ENCODE measurements at places on chromosomes 5 and 9.

GRCh38 chr9:89398621-89399020 is 80.3 kb downstream of the SECISBP2 start:
- no peak for DNase-seq

GRCh38 chr5:124237206-124237695 is 509.2 kb downstream of the ZNF608 start:
- DNase-seq, result no peak

DNA sequence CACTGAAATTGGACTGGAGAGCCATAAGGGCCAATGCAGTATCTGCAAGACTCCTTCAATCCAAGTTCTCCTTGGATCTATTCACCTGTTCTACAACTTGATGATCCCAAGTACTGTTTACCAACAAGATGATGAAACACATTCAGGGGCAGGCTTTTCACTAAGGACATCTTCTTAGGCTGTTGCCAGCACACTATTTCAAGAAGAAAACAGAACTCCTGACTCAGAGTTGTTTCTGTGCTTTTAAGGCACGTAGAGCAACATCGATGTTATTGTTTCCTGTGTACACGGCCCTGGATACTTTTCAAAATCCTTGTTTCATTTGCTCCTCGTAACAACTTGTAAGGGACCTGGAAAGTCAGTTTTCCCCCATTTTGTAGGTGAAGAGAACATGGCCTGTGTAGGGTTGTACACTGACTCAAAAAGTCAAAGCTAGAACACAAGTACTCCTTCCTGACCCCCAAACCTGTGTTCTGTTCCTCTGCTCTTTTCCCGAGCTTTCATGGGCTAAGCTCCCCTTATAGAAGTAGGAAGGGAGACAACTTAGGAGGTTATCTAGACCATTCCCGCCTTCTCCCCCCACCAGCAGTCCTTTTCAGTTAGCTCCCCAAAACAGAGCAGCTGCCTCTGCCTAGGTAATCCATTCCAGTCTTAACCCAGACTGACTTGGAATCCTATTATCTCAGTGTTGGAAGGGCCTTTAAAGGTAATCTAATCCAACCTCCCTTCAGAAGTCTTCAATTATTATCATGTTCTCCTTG is 5.2 kb upstream of the MGAT1 start:
- DNase-seq, result peak; percentile 73

DNA sequence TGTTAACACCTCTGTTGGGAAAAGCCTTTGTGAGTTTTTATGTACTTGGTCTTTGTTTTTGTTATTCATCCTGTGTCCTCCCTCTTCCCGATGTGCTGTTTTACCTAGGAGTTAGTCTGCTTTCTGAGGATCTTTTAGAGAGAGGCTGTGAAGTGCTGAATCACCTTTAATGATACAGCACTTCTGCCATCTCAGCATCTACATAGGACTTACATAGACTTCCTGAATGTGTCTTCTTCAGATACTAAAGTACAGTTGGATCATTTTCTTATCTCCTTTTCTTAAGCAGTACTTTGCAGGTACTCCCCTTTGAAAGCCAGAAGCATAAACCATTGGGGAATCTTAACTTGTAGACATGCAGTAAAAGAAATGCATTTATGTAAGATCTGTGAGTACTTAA is 31.5 kb downstream of the OTULIN start:
- peak; percentile 41 for DNase-seq

DNA sequence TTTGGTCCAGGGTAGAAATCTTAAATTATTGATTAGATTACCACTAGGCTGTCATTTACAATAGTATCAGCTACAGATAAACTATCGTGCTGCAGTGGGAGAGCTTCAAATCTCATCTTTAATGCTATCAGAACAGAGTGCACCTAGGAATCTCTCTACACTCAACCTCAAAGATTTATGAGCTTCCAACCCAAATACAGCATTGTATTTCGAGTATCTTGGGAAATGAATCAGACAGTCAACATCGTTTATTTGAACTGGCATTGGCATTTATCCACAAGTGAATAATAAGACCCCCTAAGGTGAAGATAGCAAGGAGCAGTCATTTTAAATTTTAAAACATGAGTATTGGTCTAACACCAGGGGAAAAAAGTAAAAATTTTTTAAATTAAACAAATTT is 1203.2 kb downstream of the CDH12 start:
- no peak for DNase-seq

DNA sequence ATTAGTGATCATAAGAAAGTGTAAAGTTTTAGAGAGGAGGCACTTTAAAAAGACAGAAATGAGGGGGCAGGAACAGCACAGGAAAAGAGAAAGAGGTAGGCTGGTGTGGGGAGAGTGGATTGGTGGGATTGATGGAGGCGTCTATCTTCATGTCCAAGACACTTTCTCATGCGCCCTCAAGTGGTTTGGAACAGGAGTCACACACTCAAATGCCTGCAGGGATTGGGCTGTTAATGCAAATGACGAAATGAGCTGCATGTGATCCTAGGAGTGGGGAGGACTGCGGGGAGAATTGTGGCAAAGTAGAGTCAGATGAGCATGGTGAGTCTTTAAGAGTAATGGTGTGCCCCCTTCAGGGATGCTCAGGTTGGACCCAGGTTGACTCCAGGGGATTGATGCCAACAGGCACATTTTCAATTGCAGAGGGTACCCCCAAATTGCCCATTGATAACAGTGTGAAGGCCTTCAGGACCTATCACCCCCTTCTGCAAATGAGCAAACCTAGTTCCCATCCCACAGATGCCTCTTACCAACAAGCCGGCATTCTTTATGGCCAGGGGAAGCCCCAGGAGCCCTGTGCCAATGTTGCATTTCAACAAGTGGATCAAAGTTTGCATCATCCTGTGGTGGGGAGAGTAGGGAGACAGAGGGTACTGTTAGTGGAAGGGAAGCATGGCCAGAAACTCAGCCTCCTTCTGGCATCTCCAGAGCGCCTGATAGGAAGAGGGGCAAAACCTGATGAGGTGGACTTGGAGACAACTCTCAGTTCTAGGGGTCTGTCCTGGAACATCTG is 5.3 kb downstream of the SLC36A3 start:
- peak; percentile 75 for DNase-seq

GRCh38 chr5:98206566-98206965 is 566.9 kb upstream of the RGMB start:
- no peak for DNase-seq

DNA sequence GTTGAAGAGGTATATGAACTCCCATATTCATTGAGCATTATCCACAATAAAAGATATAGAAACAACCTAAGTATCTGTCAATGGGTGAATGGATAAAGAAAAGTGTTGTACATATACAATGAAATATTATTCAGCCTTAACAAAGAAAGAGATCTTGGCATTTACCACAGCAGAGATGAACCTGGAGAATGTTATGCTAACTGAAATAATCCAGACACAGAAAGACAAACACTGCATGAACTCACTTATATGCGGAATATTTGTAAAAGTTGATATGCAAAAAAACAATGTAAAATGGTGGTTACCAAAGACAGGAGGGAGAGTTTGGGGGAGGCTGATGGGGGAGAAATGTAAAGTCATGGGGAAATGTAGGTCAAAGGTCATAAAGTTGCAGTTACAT is 278.7 kb downstream of the ZNF608 start:
- no peak for DNase-seq

DNA sequence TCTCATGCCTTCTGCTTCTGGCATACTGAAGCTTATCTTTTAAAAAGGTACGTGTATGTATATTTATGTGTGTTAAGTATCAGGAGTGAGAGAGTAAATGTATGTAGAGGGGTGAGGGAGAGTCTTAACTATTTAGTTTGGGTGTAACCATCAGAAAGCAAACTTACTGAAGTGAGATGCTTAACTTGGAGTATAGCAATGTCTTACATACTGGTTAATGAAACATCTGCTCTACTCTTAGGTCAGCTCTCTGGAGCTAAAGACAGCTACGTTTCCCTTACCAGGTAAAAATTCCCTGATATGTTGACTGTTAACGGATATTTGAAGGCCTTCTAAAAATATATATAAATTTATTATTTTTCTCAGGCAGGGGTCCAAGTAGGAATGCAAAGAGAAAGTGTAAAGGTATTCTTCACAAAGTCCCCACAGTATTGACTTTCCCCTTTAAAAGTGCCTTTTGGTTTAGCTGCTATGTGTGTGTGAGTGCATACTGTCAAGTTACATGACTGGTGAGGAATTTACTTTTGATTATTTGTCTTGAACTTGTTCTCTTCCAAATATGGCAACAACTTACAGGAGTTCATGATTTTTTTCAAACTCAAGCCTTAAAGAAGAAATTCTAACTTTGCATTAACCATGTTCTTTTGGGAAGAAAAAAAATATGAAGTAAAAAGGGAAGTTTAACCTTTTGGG is 12.3 kb upstream of the C5orf24 start:
- peak; percentile 78 for DNase-seq

DNA sequence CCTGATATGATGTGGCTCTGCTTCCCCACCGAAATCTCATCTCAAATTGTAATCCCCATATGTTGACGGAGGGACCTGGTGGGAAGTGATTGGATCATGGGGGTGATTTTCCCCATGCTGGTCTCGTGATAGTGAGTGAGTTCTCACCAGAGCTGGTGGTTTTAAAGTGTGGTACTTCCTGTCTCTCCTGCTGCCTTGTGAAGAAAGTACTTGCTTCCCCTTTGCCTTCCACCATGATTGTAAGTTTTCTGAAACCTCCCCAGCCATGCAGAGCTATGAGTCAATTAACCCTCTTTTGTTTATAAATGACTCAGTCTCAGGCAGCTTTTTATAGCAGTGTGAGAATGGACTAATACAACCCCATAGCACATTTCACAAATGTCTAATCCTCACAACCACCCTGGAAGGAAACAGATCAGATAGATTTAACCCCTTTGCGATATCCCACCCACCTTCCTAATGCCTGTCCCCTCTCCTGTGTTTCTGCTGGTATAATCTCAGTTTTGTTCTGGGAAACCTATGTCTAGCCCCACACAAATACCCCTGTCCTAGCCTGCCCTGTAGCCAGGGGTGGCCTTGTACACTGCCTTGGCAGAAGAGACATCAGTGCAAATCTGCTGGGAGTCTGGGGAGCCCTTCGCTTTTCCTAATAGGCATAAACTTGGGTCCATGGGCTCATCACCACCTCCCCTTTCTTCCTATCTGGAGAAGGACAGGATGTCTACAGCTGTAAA is 157.0 kb upstream of the RAI14 start:
- peak; percentile 90 for DNase-seq

DNA sequence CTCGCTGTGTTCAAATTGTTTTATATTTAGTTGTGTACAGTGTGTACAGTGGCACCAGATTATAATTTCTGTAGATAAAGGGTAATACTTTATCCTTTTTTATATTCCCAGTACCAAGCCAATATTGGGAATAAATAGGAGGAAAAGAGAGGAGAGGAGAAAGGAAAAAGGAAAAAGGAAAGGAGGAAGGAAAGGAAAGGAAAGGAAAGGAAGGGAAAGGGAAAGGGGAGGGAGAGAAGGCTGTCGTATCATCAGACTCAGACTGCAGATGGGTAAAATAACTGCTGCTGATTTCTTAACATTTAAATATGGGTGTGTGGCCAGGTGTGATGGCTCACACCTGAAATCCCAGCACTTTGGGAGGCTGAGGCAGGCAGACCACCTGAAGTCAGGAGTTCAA is 51.0 kb downstream of the C5orf22 start:
- DNase-seq, result no peak

DNA sequence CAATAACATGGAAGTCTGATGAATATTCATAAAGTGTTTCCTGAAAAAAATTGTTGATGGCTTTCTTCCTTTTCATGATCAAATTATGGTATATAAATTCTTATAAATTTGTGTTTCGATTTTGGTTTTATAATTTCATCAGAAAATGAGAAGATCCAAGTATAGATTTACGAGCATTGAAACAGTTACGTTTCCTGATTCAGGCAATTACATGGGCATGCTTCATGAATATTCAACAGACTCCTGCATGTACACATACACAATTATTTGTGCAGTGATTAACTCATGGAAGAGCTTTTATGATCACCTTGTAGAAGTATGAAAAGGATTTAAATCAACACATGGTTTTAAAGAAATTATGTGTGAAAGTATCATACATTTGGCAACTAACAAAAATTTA is 136.7 kb downstream of the MPDZ start:
- no peak for DNase-seq

- no peak for DNase-seq
These were observed 97.8 kb upstream of the SLC44A1 start for GRCh38 chr9:105146677-105147076.

- peak; percentile 49 for DNase-seq
These were observed 932 bp downstream of the SLC12A2 start for GRCh38 chr5:128084228-128085167.

DNA sequence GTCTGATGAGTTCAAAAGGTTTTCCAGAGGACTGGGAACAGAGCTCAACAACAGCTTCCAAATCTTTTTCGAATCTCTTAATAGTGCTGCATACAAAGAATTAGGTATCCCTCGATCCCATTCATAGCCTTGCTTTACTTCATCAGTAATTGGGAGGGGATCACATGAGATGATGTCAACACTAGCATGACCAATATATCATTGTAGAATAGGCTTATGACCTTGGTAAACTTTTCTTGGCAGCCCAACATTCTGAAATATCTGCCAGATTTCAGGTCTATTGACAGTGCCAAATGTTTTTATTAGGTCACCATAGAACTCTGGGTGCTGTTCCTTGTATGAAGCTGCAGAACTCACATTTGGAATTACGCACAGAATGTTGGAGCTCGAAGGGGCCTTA is 228.9 kb downstream of the FGF10 start:
- DNase-seq, result no peak

DNA sequence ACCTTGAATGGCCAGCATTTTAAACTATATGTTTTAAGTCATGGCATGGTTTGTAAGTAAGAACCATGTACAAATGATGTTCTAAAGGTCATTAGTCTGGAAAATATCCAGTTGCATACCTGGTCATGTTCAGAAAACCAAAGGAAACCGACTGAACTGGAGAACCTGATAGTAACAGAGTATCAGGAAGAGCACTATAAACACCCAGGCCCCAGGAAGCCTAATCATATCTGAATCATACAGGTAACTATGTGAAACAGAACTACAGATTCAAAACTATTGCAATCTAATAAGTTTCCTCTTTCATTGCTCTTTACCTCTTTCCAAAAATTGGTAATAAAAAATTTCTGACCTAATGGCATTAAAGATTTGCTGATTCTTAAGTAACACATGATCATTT is 500.3 kb downstream of the ARHGEF28 start:
- no peak for DNase-seq

DNA sequence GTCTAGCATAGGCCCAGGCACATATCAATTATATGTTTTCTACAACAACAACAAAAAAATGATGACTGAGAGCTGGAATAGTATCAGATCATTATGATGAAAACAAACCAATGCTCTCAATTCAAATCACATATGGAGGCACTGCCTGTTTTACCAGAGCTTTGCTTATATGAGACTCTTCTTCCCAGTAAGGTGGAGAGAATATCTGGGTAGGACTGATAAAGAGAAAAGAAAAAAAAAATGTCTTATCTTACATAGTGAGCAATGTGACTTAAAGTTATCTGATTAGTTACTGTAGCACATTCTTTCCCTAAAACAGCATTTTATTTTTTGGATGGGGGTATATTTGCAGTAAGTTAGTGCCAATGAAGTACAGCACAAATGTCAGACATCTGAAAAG is 154.8 kb downstream of the RAB3C start:
- DNase-seq, result no peak

DNA sequence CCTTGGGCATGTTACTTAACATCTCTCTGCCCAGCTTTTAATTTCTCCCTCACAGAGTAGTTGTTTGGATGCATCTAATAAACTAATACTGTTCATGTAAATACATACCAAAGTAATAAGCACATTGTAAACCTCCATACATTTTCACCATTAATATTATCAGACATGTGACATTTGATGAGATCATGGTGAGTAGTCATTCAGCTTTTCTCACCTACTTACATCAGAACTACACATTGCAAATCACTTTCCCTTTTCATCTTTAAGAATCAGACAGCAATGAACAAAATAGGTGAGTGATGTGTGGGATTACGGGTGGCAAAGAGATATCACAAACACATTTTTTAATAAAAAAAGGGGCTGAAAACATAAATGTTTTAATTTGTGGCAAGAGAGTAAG is 89.3 kb downstream of the JAKMIP2 start:
- no peak for DNase-seq
